Stimulated activated CD4-positive, alpha-beta T cell treated with anti-CD3 and anti-CD28 coated beads, Interleukin-4, amount 100 ng/mL, for 4 hours (primary cell): ENCODE measurements at places on chromosomes 11 and 22.

- DNase-seq = no peak
Observed at GRCh38 chr11:20113149-20113438, 47.2 kb downstream of the DBX1 start.

- no peak for DNase-seq
Observed at GRCh38 chr11:101296896-101297295, 167.3 kb upstream of the PGR start.

- DNase-seq = no peak
Observed at GRCh38 chr11:24509114-24509513, 12.3 kb downstream of the LUZP2 start.

DNA sequence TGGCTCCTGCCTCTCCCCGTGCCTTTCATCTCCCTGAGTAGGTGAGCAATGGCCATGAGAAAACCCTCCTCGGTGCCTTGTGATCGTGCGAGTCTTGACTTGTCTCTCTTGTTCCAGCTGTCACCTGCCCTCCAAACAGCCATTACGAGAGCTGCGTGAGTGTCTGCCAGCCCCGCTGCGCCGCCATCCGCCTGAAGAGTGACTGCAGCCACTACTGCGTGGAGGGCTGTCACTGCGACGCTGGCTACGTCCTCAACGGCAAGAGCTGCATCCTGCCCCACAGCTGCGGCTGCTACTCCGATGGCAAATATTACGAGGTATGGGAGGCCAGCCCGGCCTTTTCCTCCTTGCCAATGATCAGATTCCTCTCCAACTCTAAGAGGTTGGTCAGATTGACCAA, 51.7 kb downstream of the TECTA start:
- DNase-seq = no peak

GRCh38 chr11:71332046-71332445, 79.7 kb upstream of the SHANK2 start:
- DNase-seq = no peak

DNA sequence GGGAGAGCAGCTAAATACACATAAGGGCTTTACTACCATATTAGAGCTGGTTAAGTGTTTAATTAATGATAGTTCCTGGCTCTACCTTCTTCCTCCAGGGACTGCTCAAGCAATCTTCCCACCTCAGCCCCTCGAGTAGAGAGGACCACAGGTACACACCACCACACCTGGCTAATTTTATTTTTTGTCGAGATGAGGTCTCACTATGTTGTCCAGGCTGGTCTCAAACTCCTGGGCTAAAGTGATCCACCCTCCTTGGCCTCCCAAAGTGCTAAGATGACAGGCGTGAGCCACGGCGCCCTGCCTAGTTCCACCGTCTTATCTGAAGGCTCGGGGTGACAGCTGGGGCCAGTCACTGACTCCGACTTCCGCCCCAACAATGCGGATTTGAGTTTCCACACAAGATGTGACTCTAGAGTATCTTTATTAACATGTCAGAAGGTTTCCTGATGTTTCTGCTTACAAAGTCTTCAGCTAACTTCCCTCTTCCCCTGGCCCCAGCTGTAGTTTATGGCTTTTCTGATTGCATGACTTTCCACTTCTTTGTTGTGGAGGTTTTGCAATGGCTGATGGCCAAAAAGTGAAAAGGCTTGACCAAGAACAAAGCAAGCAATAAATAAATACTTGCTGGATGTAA, 16.8 kb downstream of the TPST2 start:
- DNase-seq = no peak

- no peak for DNase-seq
Observed at GRCh38 chr11:115990004-115990447, 485.8 kb upstream of the CADM1 start.

GRCh38 chr11:27968461-27968860, 139.5 kb downstream of the KIF18A start:
- no peak for DNase-seq
